H1 (cell line): ENCODE measurements at places on chromosomes 4 and X. TPM values are rescaled to one million over a fixed set of nuclear protein-coding genes. Genes with fewer than 3 reads are reported as not detected.

HPGDS gene
- total RNA-seq, result not detected in 2 replicates

- DNase-seq, result no peak
Observed at GRCh38 chr4:155079871-155080270, 128.6 kb upstream of the NPY2R start.

CHRNA9 gene
- 1.4 and 1.5 TPM in 2 replicates for total RNA-seq

GATA1 gene
- not detected in 2 replicates for total RNA-seq

GRCh38 chr4:187485676-187486075, 509.9 kb upstream of the ZFP42 start:
- no peak for DNase-seq

DNA sequence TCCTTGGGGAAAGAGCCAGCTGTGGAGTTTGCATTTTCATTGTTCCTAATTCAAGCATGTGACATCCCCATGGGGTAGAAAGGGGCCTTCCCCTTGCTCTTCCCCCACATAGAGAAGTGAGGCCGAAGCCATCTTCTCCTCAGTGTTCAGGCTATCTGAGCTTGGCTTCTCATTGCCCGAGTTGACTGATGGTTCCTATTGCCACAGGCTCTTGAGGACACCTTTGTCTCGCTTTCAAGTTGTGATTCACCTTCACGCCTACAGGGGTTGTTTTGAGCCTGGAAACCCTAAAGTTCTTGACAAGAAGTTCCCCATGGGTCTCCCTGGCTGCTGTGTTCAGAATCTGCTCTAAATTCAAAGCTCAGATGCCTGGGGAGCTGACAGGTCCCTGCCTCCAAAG, 25.0 kb downstream of the CCNQ start:
- DNase-seq, result no peak

ADH6 gene
- total RNA-seq, result not detected in 2 replicates

DNA sequence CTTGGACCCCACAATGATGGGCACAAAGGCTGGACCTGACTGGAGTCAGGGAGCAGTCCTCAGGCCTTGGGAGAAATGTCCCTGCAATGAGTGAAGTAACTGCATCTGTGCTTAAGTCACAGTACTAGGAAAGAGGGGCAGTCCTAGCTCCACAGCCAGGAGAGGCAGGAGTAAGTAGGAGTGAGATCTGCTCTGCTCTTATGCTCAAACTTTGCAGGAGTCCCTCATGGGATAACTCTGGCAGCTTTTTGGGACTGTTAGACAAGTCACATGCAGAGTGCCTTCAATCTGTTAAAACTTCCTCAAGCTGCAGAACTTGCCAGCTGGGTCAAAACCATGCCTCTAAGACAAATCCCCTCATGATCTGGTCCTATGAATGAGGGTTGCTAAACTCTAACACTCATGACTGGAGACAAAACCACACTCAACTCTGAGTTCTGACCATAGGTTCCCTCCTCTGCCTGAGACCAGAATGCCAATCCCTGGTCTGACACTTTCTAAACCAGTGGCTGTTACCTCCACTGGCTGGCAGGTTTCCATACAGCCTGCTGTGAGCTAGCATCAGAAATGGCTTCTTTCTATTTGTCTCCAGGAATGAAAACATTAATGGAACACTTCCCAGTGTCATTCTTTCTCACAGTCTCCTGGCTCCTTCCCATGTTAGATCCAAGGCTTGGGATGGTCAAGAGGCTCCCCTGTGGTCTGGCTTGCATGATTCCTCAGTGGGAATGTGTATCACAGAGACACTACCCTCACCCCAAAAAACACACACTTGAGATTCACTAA, 819.3 kb downstream of the PCDH7 start:
- DNase-seq, result no peak

IQSEC2 gene
- 48.5 and 54.9 TPM in 2 replicates for total RNA-seq

COL4A5 gene
- 22.9 and 24.9 TPM in 2 replicates for total RNA-seq

- DNase-seq, result peak; percentile 81
Observed at GRCh38 chr4:172809319-172809718, 359.3 kb upstream of the GALNT7 start.

DNA sequence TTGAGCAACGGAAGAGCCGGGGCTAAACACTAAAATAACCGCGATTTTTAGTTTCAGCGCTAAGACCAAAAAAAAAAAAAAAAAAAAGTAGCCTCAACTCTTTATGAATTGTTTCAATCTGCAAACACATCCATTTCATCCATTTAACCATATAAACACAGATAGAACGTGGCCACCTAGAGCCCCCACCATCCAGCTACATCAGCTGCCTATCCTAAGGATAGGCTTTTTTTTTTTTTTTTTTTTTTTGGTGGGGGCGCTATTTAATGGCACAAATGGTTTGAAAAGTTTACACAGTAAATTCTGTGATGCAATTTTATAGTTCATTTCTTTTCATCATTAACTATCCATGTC, 492 bp upstream of the HDAC8 start:
- no peak for DNase-seq

NLRP2B gene
- total RNA-seq, result not detected in 2 replicates

DNA sequence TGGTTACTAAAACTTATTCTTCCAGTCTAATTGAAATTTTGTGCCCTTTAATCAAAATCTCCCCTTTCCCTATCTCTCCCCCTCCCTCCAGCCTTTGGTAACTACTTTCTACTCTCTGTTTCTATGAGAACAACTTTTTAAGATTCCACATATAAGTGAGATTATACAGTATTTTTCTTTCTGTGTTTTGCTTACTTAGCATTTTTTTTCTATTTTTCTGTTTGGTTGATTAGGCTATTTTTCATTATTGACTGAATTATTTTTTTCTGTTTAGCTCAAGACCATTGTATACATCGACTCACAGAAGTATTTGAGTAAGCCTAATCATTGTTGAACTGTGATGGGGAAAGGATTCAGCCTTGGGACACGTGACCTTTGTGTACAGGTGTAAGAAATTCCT, 116.4 kb downstream of the PHEX start:
- no peak for DNase-seq

TIMM8A gene
- total RNA-seq, result 38.0 and 38.1 TPM in 2 replicates

GRCh38 chrX:134625315-134625718, 33.0 kb downstream of the PLAC1 start:
- DNase-seq, result no peak

GRCh38 chr4:83782591-83782990, 246.7 kb downstream of the GPAT3 start:
- DNase-seq, result no peak

- DNase-seq, result no peak
Observed at GRCh38 chr4:159052315-159052714, 50.6 kb upstream of the RAPGEF2 start.

DNA sequence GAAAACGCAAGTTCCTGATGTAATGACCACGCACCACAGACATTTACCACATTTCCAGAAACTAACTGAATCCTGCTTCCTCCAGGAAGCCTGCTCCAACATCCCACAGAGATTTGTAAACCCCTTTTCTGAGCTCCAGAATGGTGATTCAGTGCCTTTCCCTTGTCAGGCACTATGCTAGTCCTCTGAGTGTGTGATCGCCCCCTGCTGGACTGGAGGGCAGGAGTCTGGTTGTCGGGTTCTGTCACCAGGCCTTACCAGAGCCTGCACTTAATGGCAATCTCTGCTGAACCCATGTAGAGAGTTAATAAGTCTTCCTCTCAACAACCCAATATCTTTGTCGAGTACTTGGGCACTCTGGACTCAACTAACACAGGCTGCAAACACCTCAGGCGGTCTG, 14.5 kb upstream of the KDM5C start:
- no peak for DNase-seq

DNA sequence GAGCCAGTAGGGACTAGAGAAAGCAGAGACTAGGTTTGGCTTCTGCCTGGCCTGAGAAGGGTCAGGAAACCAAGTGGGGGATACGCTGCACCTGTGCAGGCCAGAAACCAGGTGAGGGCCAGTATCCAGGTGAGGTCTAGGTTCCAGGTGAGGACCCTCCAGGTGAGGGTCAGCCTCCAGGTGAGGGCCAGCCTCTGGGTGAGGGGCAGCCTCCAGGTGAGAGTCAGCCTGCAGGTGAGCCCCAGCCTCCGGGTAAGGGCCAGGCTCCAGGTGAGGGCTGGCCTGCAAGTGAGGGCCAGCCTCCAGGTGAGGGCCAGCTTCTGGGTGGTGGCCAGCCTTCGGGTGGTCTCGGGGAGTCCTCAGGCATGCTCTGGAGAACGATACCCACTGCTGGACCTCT, 238.8 kb downstream of the USP46 start:
- DNase-seq, result no peak

- DNase-seq, result no peak
Observed at GRCh38 chr4:88187766-88188165, 29.3 kb upstream of the ABCG2 start.

GRCh38 chr4:147220833-147221232, 260.1 kb upstream of the EDNRA start:
- no peak for DNase-seq

DNA sequence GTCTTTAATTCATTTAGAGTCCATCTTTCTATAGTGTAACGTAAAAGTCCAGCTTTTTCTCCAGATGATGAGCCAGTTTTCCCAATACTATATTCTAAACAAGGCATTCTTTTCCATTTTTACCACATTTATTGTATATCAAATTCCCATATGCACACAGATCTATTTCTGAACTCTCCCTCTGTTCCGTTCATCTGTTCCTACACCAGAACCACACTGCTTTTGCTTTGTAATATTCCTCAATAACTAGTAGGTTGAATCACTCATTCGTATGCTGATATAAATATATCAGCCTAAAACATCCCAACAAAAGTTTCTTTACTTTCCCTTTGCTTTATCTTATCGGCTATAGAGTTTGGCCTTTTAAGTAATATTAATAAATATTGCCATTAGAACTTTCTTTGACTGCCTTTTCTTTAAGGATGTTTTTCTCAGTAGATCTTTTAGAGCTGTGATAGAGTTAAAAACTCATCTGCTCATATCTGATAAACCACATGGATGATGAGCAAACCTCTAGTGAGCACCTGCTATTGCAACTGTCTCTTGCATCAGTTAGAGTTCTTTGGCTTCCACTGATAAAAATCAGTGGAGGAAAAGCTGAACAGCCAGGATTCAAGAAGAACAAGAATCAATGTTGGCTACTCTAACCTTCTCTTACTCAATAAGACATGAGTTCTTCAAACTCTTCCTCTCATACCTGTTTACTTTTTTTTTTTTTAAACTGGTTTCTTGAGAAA, 13.1 kb upstream of the RPL34 start:
- no peak for DNase-seq

GABRA4 gene
- total RNA-seq, result 0.33 and 0.37 TPM in 2 replicates

HSFX2 gene
- not detected in 2 replicates for total RNA-seq

ATP8A1 gene
- total RNA-seq, result 12.2 and 14.9 TPM in 2 replicates

GSX2 gene
- total RNA-seq, result not detected in 2 replicates

DNA sequence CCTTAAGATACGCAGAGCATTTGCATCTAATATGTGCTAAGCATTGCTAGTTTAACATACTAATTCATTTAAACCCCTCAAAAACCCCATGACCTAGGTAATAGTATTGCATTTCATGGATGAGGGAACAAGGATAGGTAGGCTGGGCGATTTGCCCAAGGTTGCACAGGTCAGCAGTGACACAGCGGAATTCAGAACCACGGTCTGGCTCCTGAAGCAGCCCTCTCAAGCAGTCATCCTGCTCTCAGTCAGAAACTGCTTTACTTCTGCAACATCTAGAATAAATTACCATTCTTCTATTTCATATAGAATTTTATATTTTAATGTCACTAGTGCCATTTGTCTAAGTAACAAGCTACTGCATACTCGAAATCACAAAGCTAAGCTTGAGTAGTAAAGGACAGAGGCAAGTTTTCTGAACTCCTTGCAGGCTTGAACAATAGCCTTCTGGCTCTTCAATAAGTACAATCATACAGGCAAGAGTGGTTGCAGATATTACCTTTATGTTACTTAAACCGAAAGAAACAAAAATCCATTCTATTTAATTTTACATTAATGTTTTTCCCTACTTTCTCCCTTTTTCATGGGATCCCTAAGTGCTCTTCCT, 555 bp upstream of the SPP1 start:
- no peak for DNase-seq

- DNase-seq, result no peak
Observed at GRCh38 chrX:153338836-153339235, 4.9 kb downstream of the ZNF275 start.

GRCh38 chr4:168656055-168656660, 159.3 kb downstream of the PALLD start:
- no peak for DNase-seq

DNA sequence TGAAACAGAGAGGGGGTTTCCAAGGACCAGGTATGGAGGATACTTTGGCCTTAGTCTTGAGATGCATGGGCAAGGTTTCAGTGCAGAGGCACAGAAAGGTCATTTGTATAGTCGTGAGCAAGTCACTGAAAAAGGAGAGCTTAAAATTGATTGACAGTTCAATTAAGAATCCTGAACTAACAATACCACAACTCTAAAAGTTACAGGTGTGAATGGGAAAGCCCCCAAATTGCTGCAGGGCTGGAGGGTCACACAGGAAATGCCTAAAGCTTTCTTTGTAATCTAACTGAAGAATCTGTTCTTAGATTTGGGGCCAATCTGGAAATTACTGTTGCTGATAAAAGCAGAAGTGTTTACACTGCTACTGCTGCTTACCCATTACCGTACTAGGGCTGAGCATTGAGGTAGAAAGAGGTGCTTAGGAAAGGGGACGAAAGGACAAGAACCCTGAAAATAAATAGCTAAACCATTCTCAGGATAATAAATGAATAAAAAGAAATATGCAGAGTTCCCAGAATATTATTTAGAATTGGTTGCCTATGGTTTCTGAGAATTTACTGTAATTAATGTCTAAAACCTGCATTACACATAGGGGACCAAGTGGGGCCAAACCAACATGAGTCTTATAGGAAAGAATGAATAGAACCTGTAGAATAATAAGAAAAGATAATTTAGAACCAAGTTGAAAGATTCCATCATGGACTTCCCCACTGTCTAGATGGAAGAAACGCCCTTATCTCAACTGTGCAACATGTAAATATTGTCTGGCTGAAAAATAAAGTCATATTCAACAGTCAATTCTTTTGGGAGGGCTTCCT, 91.9 kb upstream of the PPP1R2C start:
- no peak for DNase-seq

- no peak for DNase-seq
Observed at GRCh38 chrX:79623098-79623762, 256.1 kb upstream of the ITM2A start.

GRCh38 chr4:112882286-112882685, 167.2 kb upstream of the ANK2 start:
- DNase-seq, result no peak
